ENCODE measurements at places on chromosomes 2 and 18.

GRCh38 chr2:96909611-96910021, 39.7 kb upstream of the SEMA4C start:
- DNase-seq: no peak

DNA sequence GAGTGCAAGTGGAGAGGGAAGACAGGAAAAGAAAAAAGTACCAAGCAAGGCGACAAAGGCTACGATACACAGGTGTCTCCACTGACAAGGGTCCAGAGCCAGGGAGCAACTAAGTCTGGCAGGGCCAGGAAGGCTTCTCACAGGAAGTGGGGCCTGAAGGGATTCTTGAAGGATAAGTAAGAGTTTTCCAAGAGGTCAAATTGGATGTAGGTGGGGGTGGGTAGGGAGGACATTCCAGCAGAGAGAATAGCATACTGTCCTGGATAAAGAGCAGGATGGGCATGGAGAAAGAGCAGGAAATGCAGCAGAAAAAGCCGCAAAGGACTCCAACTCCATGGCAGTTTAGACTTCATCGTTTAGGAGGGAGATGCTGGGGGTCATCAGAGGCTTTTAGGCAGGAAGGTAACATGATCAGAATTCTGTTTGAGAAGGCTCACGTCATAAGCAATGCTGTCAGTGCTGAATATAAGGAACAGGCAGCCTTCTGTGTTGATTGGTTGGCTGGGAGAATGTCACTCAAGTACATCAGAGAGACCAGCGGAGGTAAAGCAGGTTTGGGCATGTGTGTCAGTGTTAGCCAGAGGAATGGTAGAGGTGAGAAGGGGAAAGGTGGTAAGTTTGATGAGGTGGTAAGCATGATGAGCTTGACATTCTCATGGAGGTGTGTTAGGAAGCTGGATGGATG, 35.1 kb downstream of the ARHGAP25 start:
- no peak for DNase-seq

- DNase-seq: no peak
Observed at GRCh38 chr2:224959556-224959955, 82.7 kb downstream of the DOCK10 start.

GRCh38 chr2:88220718-88221117, 50.6 kb downstream of the THNSL2 start:
- no peak for DNase-seq

DNA sequence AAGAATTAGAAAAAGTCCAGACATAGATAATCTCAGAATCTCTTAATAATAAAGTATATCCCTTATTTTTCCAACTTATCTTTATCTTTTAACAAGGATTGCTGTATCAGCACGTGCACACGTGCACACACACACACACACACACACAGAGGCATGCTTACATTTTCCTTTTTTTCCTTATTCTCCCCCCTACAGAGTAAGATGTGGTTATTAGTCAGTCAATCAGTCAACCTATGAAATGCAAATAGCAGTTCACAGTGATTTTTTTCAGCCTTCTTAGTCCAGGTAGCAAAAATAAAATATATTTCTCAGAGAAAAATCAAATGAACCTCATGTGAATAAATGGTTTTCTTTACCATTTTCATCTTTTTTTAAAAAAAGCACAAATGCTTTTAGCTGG, 506.2 kb upstream of the SLC39A10 start:
- DNase-seq: no peak

GRCh38 chr2:232038251-232038880, 76.9 kb downstream of the DIS3L2 start:
- DNase-seq: no peak

- DNase-seq: no peak
Observed at GRCh38 chr2:48691935-48692691, 63.4 kb downstream of the LHCGR start.

DNA sequence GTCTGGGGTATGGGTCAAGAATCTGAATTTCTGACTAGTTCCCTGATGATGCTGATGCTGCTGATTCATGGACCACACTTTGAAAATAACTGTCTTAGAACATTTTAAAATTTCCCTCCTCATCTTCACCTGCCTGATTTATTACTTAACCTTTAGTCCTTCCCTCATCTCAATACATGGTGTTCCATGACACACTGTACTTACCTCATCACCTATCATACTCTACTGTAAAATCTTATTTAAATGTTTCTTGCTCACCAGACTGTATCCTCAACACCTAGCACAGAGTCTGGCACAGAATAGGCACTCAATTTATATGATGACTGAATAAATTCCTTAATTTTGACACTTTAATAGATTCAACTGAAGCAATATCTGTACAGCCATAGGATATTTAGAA, 95.7 kb downstream of the FAM161A start:
- no peak for DNase-seq

DNA sequence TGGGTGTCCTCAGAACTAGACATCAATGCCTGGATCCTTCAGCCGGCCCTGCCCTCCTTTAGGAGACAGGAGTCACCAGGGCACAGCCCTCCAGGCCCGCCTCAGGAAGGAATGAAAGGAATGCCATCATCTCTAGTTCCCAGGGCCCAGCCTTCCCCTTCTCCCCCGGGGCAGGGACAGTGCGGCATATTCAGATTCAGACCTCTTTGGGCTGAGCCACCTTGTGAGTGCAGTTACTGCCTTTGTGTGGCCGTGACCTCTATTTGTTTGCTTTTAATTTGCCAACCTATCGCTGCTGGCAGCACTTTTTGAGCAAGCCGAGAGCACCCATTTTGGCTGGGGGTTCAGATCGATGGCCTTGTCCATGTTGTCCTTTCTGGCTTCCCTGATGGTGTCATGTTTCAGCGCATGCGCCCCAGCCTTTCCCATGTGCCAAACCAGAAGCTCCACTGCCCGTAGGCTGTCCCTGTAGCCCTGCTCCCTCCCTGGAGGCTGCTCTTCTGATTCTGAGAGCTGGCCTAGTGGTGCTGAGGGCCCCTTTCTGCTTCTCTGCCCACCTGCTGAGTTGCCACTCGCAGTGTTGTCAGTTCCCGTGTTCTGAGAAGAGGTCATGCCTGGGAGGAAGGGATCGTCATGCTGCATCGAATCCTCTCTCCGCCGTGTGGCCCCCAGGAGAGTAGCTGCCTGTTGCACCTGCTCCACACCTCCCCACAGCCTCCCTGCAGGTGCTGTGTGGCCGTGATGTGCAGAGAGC, 10.9 kb downstream of the ANKRD23 start:
- DNase-seq: no peak

DNA sequence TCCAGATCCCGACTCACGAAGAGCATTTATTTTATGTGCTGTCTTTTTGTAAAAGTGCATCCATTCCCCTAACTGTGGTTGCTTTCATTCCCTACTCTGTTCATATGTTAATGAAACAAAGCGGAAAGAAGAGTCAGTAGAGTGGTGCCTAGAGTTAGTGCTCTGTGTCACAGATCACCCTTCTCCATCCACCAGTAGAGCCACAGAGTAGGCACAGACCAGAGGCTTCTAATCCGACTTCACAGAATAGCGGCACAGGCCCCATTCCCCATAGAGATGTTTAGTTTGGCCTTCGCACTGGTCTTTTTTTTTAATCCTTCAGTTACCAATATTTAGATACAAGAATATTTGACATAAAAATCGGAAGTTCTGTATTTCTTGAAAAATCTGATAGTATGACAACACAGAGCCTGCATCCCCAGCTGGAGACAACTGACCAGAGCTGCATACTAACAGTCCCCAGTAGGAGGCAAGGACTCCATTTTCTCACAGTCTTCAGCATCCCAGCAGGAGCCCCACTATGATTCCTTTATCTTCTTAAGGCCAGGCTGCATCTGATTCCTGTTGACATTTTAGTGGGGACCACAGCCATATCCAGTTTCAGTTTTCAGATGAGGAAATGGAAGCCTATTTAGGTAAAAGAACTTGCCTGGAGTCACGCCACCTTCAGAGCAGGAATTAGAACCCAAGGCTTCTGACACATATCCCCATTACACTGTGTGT, 7.0 kb downstream of the G6PC2 start:
- DNase-seq: no peak

DNA sequence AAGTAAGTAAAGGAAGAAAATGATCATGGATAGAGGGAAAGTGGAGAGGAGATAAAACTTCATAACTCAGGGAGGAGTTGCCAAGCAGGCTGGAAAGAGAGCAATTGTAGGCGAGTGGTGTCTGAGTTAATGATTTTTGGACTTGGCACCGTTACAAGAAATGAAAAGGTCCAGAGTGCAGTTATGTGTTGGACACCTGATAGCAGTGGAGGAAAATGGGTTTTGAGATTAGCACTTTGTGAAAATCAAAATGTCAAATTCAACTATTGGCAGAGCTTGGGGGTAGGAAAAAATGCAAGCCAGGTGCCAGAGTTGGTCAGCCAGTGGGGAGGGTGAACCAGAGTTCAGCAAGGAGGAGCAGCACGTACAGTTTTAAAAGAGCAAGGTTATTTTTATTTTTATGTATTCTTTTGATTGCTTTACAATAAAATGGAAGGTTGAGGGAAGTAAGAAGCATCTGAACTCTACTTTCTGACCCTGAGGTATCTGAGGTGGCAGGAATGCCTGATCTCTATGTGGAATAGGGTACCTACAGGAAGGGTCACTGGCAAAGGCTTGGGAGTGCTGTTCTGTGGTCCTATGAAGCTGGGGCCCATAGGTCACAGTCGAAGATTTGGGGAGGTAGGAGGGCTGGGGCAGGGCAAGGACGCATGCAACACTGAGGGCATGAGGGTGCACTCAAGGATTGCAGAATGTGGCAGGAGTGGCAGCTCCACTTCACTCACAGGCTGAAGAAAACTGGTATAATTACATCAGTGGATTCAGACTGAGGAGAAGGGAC, 127.5 kb downstream of the CD8B2 start:
- no peak for DNase-seq

Measured in cortex of kidney (tissue), 1 donor.